CD4-positive, CD25-positive, alpha-beta regulatory T cell (primary cell): ENCODE measurements at places on chromosomes 7 and 10.

- H3K27me3 ChIP-seq: peaks cover 1% of the 10 kb centered on the region
- no peak overlapping the region for H3K27ac ChIP-seq
- no peaks in the 10 kb centered on the region for H3K36me3 ChIP-seq
- no peak for DNase-seq
- H3K4me1 ChIP-seq: no peaks in the 10 kb centered on the region
These were observed 132.2 kb downstream of the ZNF365 start for GRCh38 chr10:62506371-62506770.

GRCh38 chr7:48419401-48419800, 248.1 kb downstream of the ABCA13 start:
- H3K27ac ChIP-seq: no peak overlapping the region
- H3K4me3 ChIP-seq: no peak overlapping the region
- no peaks in the 10 kb centered on the region for H3K4me1 ChIP-seq
- DNase-seq: no peak
- no peaks in the 10 kb centered on the region for H3K27me3 ChIP-seq

DNA sequence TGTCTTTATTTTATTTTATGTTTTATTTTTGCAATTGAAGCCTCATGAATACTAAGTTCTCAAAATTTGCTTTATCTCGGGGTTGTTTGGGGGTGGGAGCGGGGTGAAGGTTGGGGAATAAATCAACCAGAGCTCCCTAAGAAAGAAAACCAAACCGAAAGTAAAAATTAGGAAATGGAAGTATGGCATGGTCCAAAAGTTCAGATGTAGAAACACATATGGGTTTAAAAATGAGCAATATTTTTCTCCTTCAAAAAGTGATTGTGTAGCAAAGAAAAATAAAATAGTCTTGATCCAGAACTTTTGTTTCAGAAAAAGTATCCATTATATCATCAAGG, 177.4 kb upstream of the PLXDC2 start:
- no peak overlapping the region for H3K27ac ChIP-seq
- no peak overlapping the region for H3K4me3 ChIP-seq

DNA sequence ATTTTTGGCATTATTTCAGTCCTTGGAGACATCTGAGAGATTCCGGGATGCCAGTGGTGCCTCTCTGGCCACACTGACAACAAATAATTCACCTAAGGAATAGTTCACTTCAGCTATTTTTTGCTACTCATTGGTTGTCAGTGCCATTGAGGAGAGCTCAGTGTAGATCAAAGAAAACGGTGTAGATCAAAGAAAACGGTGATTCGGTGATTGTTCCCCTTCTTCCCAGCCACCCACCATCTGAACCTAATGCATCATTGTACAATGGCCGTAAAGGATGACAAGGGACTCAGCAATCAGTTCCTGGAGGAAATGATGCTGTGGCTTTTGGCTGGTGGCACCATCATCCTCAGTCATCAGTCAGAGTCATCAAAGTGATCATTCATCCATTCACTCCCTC, 80.6 kb downstream of the PTPRZ1 start:
- H3K27ac ChIP-seq: no peak overlapping the region
- DNase-seq: no peak
- H3K27me3 ChIP-seq: no peaks in the 10 kb centered on the region
- no peak overlapping the region for H3K4me3 ChIP-seq
- H3K36me3 ChIP-seq: no peaks in the 10 kb centered on the region

DNA sequence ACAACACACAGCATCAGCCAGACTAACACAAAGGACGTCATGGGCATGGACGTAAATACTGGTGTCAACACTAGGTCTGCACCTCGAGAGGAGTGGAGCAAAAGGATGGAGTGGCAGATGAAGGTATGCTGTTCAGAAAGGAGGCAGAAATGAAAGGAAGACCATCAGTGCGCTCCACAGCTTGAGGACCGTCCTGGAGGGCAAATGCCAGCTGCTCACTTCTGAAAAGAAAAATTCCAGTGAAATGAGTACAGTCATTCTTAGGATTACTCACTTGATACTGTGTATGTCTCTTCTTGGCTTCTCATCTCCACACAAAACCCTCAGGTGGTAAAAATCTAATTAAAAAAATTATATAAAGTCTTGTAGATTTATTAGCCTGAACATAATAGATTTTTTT, 44.8 kb downstream of the EGFR start:
- no peaks in the 10 kb centered on the region for H3K4me1 ChIP-seq
- no peaks in the 10 kb centered on the region for H3K36me3 ChIP-seq
- peaks cover 7% of the 10 kb centered on the region for H3K27me3 ChIP-seq
- H3K27ac ChIP-seq: no peak overlapping the region
- H3K4me3 ChIP-seq: no peak overlapping the region

GRCh38 chr10:84184517-84184916, 9.8 kb upstream of the CDHR1 start:
- H3K4me3 ChIP-seq: no peak overlapping the region
- H3K4me1 ChIP-seq: no peaks in the 10 kb centered on the region
- no peak overlapping the region for H3K27ac ChIP-seq
- DNase-seq: no peak
- H3K27me3 ChIP-seq: no peaks in the 10 kb centered on the region

DNA sequence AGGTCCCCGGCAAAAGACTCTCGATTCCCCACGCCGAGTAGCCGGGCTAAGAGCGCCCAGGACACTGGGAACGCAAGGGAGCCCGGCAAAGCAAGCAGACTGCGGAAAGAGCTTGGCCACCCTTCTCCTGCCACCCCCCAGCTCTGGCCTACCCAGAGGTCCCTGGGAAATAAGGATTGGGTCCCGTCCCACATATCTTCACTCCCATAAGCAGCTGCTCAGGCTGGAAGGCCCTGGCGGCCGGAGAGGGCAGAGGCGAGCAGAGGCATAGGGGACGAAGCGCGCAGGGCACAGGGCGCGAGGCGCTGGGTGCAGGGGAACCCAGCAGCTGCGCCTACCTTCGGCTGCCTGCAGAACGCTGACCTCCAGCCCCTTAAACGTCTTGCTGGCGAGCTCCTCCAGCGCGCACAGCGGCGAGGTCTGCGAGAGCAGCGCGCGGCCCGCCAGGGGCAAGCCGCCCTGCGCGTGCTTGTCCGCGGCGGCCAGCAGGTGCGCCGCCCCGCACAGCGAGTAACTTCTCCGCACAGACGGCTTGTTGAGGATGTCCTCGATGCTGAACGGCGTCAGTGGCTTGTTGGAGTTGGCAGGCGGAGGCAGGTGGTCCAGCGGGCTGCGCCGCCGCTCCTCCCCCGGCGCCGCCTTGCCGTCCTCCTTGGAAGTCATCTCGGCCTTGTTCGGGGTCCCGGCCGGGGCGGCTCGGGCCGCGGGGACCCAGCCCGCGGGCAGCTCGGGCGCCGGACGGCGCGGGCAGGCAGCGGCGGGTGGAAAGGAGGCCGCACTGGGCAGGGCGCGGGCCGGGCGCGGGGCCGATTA, 904 bp downstream of the LBX1 start:
- H3K27ac ChIP-seq: no peak overlapping the region
- no peaks in the 10 kb centered on the region for H3K36me3 ChIP-seq
- H3K27me3 ChIP-seq: peaks cover 45% of the 10 kb centered on the region
- peaks cover 70% of the 10 kb centered on the region for H3K4me1 ChIP-seq

DNA sequence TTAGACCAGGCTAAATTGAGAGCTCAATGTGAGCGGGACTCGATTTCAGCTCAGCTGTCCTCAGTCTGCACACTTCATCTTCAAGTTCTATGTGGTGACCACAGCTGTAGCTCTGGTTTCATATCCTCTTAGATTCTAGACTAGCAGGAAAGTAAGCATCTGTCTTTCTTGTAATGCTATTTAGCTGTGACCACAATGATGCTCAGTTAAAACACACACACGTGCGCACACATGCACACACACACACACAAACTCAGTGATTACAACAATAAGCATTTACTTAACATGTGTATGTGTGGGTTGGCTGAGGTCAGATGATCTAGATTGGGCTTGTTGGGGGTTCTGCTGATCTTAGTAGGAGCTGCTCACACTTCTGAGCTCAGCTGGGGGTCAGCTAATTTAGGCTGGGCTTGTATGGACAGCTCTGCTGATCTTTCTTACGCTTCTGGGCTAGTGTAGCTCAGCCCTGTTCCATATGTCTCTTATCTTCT, 82.5 kb downstream of the ZNF365 start:
- H3K36me3 ChIP-seq: no peaks in the 10 kb centered on the region
- DNase-seq: no peak
- no peaks in the 10 kb centered on the region for H3K4me1 ChIP-seq
- H3K27me3 ChIP-seq: no peaks in the 10 kb centered on the region

- no peak overlapping the region for H3K27ac ChIP-seq
- H3K4me3 ChIP-seq: peak overlapping the region; percentile 58
- no peak for DNase-seq
- no peaks in the 10 kb centered on the region for H3K36me3 ChIP-seq
- peaks cover 31% of the 10 kb centered on the region for H3K4me1 ChIP-seq
These were observed 2.5 kb downstream of the MTPAP start for GRCh38 chr10:30346615-30347014.

GRCh38 chr7:100367251-100367620, 6.1 kb upstream of the PILRA start:
- DNase-seq: no peak
- H3K27ac ChIP-seq: no peak overlapping the region
- H3K4me3 ChIP-seq: no peak overlapping the region
- H3K27me3 ChIP-seq: no peaks in the 10 kb centered on the region

DNA sequence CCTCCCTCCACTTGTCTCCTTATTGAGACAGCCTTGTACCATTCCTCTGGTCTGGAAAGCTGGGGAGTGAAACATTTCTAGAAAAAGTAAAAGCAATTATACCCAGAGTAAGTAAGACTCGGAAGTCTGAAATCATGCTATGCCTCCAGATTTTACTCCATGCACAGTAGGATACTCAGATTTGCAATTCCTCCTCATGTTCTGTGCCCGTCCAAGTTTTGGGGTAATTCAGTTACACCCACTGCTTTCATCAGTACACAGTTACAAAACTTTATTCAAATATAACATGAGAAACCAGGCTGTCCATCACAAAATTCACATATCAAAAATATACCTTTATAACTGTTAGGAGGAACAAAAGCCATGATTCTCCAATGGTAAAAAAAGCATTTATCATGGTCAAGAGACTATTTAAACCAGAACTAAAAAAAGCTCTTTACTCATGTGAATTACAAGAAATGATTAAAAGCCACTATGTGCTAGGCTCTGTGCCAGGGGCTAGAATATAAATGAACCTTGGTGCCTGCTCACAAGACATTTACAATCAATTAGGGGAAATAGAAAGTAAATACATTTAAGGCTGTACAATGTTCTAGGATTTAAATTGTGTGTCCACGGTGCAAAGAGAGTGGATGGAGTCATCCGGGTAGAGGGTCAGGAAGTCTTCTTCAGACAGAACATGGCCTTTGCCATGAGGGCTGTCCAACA, 320.2 kb downstream of the ELMO1 start:
- DNase-seq: no peak
- H3K4me3 ChIP-seq: no peak overlapping the region
